NCI-H526 (cell line): ENCODE measurements at places on chromosomes 12 and 14.
A peak's percentile ranks its signal among the peaks of the same experiment; 100 is the strongest.

- no peak for DNase-seq
Observed at GRCh38 chr12:90355711-90356355, 599.1 kb downstream of the CCER1 start.

- no peak for DNase-seq
Observed at GRCh38 chr12:105539735-105540134, 209.2 kb downstream of the C12orf75 start.

DNA sequence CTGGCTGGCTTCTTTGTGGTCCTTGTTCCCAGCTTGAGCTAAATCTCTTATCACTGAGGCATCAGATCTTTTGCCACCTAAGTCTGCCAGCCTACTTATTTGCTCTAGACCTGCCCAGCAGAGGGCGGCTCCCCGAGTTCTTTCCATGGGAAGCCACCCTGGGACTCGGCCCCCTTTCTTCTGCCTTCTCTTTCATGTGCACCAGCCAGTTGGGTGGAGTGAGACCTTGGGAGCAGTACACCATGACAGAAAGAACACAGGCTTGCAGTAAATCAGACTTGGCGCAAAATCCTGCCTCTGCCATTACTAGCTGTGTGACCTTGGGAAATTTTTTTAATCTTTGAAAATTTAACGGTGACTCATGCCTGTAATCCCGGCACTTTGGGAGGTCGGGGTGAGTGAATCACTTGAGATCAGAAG, 7.4 kb downstream of the SMAGP start:
- no peak for DNase-seq

DNA sequence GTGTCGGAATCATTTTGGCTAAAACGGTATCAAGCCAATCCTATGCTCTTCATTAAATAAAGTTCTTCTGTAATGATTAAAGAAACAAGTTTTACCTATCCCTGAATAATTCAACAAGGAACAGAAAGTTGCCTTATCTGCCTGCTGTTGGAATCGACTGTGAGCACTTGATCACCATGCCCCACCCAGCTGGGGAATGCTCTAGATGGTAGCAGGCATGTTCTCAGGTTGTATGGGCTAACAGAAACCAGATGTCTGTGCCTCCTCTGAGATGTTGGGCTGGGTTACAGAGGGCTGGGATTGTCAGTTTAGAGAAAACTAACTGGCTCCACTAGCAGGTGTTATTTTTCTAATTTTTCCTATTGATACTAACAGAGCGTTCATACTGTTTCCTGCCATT, 28.9 kb downstream of the RTRAF start:
- DNase-seq, result no peak

- DNase-seq, result peak; percentile 10
Observed at GRCh38 chr12:26058308-26058707, 66.5 kb downstream of the BHLHE41 start.

GRCh38 chr14:91350813-91351511, 66.7 kb downstream of the CCDC88C start:
- DNase-seq, result no peak

DNA sequence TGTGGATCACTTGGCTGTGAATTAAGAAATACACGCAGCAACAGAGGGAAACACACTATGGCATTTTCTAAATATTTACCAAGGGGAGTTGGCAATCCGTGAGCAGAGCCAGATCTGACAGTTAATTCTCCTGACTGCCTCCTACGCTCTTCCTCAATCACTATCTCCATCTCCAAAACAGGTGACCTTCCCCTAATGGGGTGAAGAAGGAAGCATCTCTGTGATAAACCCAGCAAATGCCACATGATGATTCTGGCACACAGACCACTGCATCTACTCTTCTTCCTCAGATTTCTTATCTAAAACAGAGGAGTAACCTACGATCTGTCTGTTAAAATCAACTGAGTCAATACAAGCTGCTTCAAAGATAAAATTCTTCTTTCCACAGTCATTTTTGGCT, 4.4 kb downstream of the SPTB start:
- DNase-seq, result no peak

- no peak for DNase-seq
Observed at GRCh38 chr14:84468153-84468552, 1061.8 kb upstream of the FLRT2 start.

GRCh38 chr12:124665511-124665910, 98.1 kb upstream of the NCOR2 start:
- no peak for DNase-seq

DNA sequence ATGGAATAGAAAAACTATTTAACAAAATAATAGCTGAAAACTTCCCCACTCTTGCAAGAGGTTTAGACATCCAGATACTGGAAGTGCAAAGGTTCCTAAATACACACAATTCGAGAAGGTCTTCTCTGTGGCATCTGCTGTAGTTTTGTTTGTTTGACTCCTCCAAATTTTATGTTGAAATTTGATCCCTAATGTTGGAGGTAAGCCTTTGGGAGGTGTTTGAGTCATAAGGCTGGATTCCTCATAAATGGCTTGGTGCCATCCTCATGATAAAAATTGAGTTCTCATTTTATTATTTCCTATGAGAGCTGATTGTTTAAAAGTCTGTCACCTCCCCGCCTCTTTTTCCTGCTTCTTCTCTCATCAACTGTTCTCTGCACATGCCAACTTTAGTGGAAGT, 182.7 kb downstream of the MYRFL start:
- no peak for DNase-seq

GRCh38 chr14:100134586-100134985, 24.9 kb downstream of the DEGS2 start:
- DNase-seq, result no peak

DNA sequence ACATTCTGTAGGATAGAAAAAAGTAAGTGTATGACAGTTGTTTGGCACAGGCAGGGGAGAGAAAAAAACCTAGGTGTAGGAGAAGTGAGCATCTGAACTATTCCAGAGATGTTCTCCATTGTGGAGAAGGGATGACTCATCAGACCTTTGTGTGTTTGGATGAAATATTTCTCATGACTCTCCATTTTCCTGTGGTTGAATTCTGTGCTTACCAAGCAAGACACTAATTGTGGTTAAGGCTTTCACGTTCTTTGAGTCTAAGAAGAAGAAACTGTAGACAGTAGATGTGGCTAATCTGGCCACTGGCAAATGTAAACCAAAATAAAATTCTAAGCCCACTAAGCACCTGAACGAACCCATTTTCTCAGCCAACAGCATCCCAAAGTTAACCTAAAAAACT, 107.9 kb upstream of the GZMB start:
- no peak for DNase-seq

DNA sequence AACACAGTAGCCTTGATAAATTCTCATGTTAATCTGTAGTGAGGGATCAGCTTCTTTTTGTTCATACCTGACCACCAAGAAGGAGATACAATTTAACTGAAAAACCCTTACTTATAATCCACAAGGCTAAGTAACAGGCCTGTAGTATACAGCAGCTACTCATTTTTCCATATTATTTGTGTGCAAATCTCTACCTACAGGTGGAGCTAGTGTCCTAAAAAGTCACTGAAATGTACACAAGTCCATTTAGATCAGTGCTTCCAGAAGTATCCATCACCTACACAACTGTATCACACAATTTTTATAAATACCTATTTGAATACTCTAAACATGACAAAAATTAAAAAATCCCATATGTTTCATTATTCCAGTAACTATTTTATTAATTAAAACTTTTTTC, 173.2 kb downstream of the SLC35F4 start:
- DNase-seq, result peak; percentile 62

- DNase-seq, result no peak
Observed at GRCh38 chr12:91978143-91978542, 167.5 kb downstream of the BTG1 start.

DNA sequence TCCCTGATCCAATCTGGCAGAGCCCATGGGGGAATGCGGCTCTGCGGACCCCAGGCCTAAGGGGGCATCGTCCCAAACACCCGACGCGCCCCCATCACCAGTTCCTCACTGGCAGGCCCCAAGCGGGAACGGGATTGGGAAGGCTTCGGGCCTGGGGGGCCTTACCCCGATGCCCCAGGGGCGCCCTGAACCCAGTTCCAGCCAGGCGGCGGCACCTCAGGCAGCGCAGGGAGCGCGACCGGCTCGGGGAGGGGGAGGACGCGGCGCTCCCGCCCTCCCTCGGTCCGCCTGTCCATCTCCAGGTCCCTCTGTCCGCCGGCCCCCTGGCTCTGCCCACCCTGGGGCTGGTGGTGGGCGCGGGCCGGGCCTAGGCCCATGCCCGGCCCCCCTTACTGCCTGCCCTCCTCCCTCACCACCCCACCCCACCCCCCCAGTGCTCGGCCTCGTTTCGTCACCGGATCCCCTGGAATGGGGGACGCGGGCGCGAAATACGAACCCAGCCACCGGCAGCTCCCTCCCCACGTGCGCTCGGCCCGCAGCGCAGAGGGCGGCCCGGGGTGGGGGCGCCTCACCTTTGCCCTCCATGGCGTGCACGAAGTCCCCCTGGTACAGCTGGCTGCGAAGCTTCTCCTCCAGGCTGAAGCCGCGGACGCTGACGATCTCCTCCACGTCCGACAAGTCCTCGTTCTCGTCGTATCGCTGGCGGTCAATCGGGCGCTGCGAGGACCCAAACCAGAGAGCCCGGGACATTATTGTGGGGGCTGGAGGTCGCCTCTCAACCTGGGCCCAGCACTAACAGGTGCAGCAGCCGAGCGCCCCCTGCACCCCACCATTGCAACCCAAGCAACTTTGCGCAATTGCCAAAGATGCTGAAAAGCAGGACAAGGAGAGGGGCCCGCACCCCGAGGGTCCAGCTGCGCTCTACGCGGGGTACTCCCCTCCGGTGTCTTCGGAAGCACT, 2.3 kb downstream of the KDM2B start:
- peak; percentile 40 for DNase-seq

DNA sequence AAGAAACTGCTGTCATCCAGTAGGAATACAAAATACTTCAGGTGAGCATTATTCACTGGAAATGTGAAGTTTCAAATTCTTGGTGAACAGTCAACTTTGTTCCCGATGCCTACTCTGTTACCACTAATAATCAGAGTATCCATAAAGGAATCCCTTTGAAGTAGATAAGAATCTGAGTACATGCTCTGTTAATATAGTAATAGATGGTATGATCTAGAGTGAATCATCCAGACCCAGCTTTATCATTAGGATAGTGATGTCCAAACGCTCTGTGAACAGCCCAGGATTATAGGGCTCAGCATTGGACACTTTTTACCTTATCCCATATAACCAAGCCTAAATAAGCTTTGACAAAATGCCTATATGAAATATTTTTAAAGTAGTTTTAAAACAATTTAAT, 33.3 kb downstream of the PPP2R3C start:
- no peak for DNase-seq

DNA sequence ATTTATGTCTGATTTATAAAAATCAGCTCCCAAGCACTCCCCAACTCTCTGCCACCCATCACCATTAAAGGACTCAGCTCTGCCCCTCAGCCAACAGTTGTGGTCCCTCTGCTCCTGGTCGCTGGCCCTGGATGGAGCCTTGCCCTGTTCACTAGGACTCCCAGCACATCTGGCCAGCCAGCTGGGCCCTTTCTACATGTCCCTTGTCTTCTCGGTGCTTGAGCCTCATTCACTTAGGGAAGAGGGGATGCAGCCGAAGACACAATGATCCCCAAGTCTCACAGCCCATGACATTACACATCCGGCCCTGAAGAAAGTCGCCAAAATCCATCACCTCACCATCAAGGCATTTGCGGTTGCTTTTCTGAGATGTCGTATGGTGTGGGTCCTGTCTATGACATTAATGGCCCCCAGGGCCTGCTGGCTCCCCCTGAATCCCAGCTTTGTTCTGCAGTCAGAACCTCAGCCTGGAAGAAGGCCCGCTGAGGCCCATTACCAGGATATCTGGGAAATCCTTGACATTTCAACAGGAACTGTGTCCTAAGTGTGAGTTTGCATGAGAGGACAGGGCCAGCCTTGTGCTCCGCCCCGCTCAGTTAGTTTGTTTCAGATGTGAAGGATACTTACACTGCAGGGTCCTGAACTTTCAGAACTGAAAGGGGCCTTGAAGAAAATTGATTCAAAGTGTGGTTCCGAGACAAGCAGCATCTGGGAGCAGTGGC, 19.1 kb downstream of the TSPAN11 start:
- no peak for DNase-seq

DNA sequence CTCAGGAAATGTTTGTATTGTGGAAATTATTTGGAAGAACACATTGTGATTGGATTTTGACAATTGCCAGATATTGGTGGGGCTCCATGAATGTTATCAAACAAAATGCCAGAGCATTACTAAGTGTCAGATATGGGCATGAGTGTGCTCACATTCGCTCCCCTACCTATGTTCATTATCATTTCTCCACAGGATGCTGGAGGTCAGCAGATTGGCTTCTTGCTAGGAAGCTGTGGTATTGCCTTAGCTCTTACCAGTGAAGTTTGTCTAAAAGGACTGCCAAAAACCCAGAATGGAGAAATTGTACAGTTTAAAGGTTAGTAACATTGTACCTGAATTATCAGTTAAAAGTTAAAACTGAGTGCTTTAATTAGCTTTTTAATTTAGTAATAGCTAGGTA, 78.3 kb upstream of the ATF1 start:
- DNase-seq, result no peak

DNA sequence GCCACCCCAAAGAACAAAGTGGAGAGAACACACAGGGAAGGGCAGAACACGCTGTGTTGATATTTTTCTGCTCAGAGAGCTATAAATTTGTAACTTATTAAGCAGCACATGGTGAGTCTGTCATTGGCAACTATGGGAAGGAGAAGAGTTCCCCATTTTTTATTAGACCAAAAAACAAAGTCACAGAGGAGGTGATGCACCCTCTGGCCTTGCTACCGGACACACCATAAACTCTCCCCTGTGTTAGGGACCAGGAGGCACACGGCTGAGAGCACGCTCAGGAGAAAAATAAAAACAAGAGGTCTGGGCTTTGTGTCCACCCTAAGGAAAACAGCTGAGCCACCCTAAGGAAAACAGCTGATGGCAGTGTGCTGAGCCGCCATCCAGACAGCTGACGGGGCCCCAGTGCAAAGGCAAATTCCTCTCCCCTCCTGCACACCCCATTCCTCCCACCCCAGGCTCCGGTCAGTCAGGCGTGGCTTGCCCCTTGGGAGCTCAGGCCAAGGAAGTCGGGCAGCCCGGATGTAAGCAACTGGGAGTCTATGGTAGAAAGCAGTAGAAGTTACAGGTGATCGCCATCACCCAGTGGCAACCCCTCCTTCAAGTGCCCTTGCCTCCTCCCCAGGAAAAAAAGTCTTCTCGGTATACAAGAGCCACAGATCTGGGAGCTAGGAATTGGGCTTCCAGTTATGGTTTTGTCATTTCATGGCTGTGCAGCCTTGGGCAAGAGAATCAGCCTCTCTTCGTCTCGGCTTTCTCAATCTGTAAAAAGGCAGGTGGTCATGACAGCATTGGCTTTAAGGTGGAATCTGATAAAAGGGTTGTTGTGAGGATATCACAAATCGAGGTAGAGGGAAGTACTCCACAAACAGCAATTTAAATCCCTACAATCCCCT, 2.4 kb downstream of the PXN start:
- no peak for DNase-seq

- no peak for DNase-seq
Observed at GRCh38 chr14:75138492-75138891, 11.6 kb upstream of the NEK9 start.

- no peak for DNase-seq
Observed at GRCh38 chr12:2137711-2138110, 84.9 kb downstream of the CACNA1C start.
